ENCODE measurements at places on chromosomes 11 and 22.

GRCh38 chr22:33126881-33127280, 68.7 kb upstream of the SYN3 start:
- no peak for DNase-seq

- DNase-seq: no peak
These were observed 98.6 kb downstream of the GRIK4 start for GRCh38 chr11:120610111-120610510.

DNA sequence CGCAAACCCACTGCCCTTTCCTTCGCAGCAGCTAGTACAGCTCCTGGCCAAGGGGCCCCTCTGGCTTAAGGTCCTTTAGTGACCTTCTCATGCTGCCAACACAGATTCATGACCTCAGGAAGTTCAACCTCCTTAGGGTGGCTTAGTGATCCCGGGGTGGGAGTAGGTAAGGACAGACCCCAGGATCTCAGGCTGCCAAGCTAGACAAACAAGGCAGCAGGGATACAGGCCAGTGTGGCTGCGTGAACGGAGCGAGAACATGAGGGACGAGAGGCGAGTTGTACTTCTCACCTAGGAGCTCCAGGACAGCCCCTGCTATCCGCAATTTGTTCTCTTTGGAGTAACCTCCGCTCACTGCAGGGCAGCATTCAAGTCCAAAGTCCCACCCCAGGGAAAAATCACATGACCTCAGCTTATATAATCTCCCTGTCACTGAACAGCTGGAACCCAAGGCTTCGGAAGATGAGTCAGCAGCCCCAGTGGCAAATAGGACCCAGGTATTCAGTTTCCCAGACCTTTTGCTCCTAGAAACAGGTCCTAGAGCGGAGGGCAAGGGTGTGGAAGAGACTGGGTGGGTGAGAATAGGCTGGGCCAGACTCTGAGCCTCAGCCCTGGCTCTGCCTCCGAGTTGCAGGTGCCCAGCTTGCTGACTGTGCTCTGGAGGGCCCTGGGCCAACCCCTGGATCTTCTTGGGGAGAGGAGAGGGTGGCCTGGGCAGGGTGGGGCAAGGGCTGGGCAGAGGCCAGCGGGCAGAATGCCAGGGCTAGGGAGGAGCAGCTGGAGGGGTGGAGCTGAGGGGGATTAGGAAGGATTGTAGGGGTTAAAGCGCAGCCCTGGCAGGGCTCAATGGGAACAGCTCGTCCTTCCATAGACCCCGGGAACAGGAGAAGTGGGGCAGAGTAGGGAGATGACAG, 13.1 kb downstream of the USP2 start:
- DNase-seq: no peak

DNA sequence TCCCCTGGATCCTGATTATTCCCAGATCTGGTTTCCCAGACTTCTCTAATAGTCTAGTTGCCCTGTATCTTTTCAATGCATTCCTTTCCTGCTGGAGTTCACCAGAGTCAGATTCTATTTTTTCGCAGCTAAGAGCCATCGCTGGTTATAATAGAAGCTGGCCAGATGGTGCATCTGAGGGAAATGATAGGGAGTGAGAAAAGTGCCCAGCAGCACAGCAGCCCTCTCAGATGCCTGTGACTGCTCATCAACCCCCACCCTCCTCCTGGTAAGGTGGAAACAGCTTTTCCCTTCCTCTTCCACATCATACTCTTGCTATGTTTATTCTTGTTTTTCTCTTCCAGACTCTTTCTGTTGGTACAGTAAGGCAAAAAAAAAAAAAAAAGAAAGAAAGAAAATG, 12.8 kb downstream of the OR8A1 start:
- DNase-seq: no peak

DNA sequence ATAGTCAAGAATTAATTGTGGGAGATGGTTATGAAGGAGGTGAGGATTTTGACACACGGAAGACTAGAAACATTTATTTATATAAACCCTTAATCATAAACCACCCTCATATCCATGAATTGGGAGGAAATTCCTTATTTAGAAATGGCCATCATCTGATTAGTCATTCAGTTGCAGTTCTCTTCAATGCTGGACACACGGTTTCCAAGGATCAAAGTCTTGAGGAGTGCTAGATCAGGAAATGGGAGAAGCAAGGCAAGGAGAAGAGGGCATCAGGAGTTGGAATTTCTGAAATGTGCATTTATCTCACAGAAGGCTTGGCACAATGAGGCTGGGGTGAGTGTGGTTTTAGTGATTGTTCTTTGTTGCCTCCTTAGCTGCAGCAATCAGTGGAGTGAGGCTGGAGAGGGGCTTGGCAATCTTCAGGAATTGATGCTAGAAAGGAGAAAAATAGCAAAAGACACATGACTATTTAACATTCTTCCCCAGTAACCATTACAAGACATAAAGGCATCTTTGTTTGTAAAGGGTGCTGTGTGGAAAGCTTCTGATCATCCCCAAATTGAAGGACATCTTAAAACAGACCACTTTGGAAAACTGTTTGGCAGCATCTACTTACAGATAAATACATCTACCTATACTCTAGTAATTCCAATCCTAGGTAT, 21.6 kb upstream of the GDPD4 start:
- DNase-seq: no peak

All from CD4-positive, alpha-beta T cell treated with Interleukin-17A for 1 hour (primary cell).